ENCODE measurements at places on chromosomes 7 and 10. TPM values are rescaled to one million over a fixed set of nuclear protein-coding genes. Genes with fewer than 3 reads are reported as not detected.

DNA sequence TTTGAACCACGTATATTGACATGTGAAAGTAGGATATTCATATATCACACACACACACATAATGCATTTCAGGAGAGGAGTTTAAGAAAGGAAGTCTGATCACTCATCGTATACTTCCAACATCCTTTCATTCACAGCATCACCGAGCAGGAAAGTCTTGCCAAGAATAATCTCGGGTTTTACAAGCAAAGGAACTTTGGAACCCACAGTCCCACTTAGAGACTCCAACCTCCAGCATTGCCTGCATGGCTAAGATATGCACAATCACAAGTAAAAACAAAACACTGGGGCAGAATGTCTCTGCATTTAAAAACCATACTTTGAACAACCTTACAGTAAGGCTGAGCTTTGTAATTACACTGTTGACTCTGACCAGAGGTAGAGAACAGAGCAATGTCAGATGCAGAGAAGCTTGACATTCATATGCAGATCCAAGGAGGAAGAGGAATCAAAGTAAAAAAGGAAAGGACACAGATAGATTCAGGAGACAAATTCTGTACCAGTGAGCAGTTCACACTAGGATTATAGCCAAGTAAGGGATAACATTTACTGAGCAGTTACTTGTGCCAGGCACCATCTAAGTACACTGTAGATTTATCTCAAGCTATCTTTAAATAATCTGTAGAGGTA lies 14.8 kb downstream of the THSD7A start:
- DNase-seq: no peak

DNA sequence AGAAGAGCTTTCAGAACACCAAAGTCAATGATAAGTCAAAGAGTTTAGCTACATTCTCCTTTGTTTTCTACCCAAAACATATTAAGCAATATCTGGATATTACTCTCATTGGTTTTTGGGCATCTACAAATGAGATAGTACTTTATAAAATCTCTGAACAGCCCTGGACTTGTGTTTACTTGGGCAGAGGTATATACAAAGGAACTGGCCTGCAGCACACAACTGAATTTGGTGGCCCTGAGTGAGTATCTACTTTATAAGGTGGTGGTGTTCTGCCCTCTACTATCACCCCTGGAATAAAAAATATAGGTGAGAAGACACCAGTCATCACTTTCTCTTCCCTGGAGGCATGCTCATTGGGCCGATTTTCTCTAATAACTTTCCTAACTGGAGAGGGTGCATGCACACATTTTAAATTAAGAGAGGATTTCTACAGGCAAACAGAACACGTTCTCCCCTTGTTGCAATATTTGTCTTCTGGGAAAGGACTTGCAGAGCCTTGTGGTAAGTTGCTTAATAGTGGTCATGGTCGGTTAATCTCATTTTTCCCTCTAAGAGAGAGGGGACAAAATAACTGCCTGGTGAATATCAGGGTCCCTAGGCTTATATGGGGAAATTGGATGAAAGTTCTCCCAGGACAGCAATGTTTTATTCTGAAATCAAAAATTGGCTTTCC lies 41.1 kb downstream of the OTUD1 start:
- no peak for DNase-seq

- no peak for DNase-seq
Observed at GRCh38 chr7:45171946-45172345, 14.4 kb downstream of the RAMP3 start.

GRCh38 chr10:37856881-37857286 lies 526 bp downstream of the ZNF248 start:
- peak; percentile 1 for DNase-seq

Gene COL26A1
- not detected for total RNA-seq

GRCh38 chr10:107059068-107059804 lies 105.3 kb downstream of the SORCS1 start:
- DNase-seq: no peak

Gene CLEC5A
- total RNA-seq: not detected

Gene SEC61G
- total RNA-seq: 1,536 TPM

Gene PTPRN2
- 0.97 TPM for total RNA-seq

- DNase-seq: no peak
Observed at GRCh38 chr10:14975672-14976273, 16.6 kb downstream of the MEIG1 start.

GRCh38 chr10:69728335-69728870 lies 73.3 kb upstream of the COL13A1 start:
- DNase-seq: peak; percentile 88

Gene AOC1
- not detected for total RNA-seq

Gene PIP
- not detected for total RNA-seq

Gene SLC26A5
- not detected for total RNA-seq

- no peak for DNase-seq
Observed at GRCh38 chr7:157403646-157404401, 67.0 kb downstream of the DNAJB6 start.

Gene TAS2R3
- 0.08 TPM for total RNA-seq

DNA sequence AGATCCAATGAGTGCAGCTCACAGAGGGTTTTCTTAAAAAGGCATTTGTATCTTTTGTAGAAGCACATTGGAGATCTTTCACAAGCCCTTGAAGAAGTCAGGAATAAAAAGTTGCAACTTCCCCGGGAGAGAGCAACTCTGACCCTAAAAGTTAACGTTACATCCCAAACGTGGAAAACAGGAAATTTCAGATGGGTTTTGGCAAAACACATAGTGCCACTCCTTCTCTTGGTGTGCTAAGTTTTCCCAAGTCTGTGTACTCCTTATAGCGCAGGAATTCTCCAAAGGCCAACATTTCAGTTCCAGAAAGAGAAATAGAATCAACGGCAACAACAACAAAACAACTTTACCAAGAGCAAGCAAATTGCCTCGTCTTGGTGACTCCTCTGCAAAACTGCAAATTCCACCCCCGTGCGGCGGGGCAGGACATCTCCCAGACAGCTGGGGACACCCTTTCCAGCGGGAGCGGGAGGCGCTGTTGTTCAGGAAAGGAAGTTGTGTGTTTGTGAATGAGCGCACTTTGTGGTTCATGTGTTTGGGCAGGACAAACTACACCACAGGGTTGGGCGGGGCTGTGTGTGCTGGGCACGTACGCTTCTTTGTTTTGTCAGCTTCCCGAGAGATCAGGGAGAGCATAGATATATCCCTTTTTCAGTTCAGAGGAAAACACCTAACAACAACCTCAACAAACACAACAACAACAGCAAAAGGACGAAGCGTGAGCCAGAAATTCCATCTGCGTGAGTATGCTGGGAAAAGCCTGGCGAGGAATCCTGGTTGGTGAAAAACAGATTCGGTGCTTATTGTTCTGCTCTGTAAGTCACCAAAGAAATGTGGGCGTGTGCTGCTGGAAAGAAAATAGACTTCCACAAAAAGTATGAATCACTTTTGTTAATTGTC lies 294.7 kb upstream of the PITRM1 start:
- DNase-seq: peak; percentile 96

DNA sequence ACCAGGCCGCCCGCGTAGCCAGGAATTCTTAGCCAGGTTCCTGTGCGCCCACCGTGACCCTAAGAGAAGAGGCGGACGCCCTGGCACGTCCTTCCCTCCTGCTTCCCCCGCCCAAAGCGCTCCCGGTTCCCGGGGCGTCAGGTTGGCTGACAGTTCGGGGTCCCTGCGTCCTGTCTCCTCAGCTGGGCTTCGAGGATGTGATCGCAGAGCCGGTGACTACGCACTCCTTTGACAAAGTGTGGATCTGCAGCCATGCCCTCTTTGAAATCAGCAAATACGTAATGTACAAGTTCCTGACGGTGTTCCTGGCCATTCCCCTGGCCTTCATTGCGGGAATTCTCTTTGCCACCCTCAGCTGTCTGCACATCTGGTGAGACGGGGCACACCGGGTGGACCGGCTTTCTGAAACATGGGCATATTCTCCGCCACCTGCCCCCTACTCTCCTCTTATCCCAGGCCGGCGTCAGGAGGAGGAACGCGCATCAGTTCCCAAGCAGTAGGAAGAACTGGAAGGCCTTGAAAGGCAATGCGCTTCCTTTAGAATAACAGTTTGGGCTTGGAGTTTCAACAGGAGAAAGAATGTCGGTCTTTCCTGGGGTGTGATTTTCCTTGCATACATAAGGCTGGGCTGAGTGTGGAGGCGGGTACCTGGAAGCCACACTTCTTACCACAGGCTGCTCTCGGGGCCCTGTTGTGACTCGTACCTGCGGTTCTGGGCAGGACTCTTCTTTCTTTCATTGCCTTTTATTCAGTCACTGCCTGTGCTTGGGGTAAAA lies 728 bp downstream of the CAV2 start:
- peak; percentile 43 for DNase-seq

GRCh38 chr10:84269773-84270172 lies 24.9 kb downstream of the RGR start:
- peak; percentile 25 for DNase-seq

DNA sequence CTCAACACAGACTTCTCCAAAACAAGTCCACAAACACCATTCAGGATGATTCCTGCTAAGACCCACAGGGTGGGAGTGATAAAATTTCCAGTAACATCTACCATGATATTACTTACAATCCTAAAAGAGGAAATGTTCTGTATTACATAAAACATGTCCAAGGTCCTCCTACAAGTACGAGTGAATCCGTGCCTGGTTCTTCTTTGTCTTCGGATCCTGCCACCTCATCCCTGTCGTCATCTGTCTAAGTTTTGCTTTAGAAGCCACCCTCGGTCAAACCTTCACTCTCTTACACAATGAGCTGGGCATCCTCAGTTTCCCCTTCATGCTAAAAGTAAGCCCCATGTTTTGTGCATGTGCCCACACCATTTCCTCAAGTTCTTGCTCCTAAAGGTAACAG lies 279.0 kb downstream of the KCNMA1 start:
- no peak for DNase-seq

DNA sequence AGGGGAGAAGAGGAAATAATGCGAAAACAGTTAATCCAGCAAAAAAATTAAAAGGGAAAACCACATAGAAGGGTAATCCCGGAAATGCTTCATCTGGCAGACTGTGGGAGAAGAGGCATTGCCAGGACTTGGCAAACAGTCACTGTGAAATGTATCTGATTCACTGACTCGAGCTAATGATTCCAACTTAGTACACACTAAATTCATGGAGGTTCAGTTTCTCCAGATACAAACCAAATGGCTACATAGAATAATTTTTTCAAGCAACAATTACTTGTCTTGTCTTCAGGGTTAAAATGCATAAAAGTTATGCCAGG lies 36.4 kb downstream of the GDI2 start:
- no peak for DNase-seq

DNA sequence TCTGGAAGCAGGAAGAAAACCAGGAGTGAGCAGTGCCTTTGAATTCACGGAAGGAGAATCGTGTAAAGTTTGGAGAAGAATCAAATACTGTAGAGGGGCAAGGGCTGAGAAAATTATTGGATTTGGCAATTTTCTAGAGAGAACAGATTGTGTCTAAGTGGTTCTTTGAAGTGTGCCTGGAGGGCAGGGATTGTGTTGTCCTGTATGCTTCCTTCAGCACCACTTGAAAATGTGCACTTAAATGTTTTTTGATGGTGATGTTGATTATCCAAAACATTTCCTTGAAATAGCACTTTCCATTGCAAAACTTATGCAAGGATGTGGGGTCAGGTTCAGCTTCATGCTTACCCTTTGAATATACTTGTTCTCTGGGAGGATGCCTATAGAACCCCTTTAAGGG lies 360.2 kb downstream of the SORCS3 start:
- DNase-seq: no peak

DNA sequence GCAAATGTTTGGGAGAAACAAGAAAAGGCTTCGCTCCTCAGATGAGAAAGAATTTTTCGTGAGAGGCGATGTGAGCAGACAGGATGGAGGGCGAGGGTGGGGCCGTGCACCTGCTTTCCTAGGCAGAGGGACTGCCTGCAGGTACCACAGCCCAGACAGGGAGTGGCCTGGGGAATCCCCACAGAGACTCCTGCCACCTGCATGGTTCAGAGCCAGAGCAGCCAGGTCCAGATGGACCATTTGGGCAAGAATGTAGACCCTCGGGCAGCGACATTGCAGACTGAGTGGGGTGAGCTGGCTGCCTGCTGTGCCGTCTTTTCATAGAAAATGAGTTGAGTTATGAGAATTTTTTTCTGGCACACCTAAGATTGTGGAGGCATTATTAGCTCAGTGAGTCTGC lies 216.8 kb downstream of the SNX10 start:
- no peak for DNase-seq

DNA sequence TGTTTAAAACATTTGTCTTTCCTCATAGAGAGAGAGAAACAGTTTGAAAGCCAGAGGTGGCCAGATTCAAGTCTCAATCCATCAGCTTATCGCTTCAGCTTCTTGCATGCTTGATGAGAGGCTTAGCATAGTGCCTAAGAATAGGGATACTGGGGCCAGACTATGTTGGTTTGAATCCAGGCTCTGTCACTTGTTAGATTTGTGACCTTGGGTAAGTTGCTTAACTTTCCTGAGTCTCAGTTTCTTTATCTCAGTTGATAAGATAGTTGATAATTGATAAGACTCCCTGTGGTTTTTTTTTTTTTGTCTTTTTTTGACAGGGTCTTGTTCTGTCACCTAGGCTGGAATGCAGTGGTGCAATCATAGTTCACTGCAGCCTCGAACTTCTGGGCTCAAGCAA lies 12.1 kb upstream of the CDK6 start:
- no peak for DNase-seq
